Progenitor cell of endocrine pancreas (in vitro differentiated cells): ENCODE measurements at places on chromosomes 7 and 10. TPM values are rescaled to one million over a fixed set of nuclear protein-coding genes. Genes with fewer than 3 reads are reported as not detected.

GRCh38 chr10:82228701-82229100 lies 353.7 kb downstream of the NRG3 start:
- H3K27ac ChIP-seq = no peak overlapping the region
- no peaks in the 10 kb centered on the region for H3K4me1 ChIP-seq
- H3K36me3 ChIP-seq = peaks cover 7% of the 10 kb centered on the region
- no peak for DNase-seq

DNA sequence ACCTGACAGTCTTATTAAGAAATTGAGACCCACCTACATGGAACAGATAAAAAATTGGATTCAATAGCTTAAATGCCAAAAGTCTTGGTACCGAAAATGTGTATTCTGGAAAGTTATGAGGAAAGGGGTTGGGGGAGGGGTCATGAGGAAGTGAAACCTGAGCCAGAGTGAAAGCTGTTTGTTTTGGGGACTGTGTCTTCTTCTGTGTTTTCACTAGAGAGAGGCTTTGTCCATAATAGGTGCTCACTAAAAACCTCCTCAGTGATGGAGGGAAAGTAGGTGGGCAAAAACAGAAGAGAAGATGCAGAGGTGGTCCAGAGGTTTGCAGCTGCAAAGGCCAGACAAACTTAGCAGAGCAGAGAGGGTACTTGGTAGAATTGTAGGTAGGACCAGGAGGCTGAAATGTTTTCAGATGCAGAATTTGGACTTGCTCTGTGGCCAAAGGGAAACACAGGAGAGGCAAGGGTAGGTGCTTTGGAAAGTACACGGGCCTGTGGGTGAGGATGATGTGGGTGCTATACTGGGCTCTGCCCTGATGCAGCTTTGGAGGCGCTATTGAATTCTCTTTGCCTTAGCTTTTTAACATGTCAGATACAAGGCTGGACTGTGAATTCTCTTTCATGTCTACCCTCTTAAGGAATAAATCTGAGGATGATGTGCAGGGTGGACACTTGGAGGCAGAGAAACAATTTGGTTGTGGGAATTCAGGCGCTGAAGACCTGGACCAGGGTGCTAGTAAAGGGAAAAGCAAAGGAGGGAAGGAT lies 254.6 kb downstream of the PTEN start:
- no peak overlapping the region for H3K4me3 ChIP-seq
- H3K27ac ChIP-seq = no peak overlapping the region
- DNase-seq = no peak

- H3K36me3 ChIP-seq = peaks cover 3% of the 10 kb centered on the region
- peak within 1 kb of the TSS; percentile 94 for H3K4me3 ChIP-seq
- H3K27ac ChIP-seq = peak within 1 kb of the TSS; percentile 96
- DNase-seq = peak; percentile 42
- H3K4me1 ChIP-seq = peaks cover 14% of the 10 kb centered on the region
Measured at GRCh38 chr10:26697163-26697921, at the start of gene PDSS1. Gene PDSS1 (plus strand): TSS chr10:26697701. CDS start chr10:26697712, 11 bp downstream.

- H3K27me3 ChIP-seq = no peaks in the 10 kb centered on the region
- no peaks in the 10 kb centered on the region for H3K36me3 ChIP-seq
- no peak overlapping the region for H3K4me3 ChIP-seq
- no peak overlapping the region for H3K27ac ChIP-seq
Measured at GRCh38 chr7:17030559-17030958, 148.8 kb upstream of the AGR3 start.

DNA sequence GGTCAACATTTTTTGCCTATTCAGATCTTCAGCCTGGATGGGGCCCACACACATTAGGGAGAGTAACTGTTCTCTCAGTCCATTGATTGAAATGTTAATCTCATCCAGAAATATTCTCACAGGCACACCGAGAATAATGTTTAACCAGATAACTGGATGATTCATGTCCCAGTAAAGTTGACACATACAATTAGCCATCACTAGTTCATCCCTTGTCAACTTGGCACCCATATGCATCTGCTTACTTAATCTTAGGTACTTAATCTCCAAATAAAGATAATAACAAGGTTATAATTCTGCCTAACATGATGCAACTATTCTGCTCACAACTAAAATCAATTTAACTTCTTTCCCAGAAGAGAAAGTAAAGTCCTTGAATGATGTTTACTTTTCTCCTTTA lies 502.6 kb downstream of the ADRA2A start:
- H3K27me3 ChIP-seq = peaks cover 15% of the 10 kb centered on the region
- H3K27ac ChIP-seq = no peak overlapping the region
- peaks cover 12% of the 10 kb centered on the region for H3K4me1 ChIP-seq

DNA sequence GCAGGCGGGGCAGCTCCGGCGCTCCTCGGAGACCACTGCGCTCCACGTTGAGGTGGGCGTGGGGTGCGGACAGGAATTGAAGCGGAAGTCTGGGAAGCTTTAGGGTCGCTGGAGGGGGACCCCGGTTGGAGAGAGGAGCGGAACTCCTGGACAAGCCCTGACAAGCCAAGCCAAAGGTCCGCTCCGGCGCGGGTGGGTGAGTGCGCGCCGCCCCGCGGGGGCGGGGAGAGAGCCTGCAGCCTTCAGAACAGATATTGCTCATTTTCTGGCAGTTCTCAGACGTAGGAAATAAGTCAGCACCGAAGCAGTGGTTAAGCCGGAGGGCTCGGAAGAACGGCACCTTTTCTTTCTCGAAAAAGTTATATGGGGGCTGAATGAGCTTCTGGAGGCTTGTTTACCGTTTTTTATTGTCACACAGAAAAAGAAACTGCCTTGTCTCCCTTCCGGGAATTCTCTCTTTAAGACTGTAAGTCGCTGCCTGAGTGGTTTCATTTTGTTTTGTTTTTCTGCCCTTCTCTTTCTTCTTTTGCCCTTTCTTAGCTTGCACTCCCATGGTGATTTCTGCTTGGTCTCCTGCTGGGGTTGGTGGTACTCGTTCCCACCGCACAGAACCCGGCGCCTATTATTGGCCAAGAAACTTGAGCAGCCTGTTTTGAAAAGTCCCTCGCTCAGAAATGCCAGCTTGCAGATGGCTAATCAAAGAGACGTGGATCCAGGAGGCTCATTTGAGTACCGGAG lies 732 bp downstream of the FAS start:
- peaks cover 5% of the 10 kb centered on the region for H3K4me1 ChIP-seq
- peaks cover 63% of the 10 kb centered on the region for H3K27me3 ChIP-seq
- peak overlapping the region; percentile 46 for H3K27ac ChIP-seq
- DNase-seq = peak; percentile 12
- peak overlapping the region; percentile 89 for H3K4me3 ChIP-seq

DNA sequence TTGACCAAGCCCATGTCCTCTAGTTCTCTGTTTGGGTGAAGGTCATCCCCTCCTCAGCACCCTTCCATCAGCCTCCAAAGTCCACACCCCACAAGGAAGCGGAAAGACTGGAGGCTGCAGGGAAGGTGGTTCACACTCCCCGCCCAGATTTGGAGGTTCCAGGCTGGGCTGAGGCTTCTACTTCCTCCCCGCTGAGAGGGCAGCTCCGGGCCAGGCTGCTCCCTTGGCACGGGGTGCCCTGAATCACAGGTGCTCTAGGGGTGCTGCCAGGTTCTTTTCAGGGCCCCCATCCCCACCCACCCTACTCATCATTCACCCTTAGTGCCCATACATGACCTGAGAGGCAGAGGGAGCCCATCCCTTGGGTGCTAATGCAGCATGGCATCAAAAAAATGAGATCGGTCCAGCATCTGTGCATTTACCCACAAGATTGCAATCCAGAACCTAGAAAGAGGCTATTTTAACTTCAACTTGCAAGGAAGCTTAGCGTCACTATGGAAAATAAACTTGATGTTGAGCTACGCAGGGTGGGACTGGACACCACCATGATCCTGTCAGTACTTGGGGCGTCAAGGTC lies 47.3 kb upstream of the ZMIZ1 start:
- no peaks in the 10 kb centered on the region for H3K27me3 ChIP-seq
- H3K4me1 ChIP-seq = peaks cover 15% of the 10 kb centered on the region
- no peak overlapping the region for H3K4me3 ChIP-seq
- H3K27ac ChIP-seq = no peak overlapping the region
- DNase-seq = no peak
- H3K36me3 ChIP-seq = no peaks in the 10 kb centered on the region

DNA sequence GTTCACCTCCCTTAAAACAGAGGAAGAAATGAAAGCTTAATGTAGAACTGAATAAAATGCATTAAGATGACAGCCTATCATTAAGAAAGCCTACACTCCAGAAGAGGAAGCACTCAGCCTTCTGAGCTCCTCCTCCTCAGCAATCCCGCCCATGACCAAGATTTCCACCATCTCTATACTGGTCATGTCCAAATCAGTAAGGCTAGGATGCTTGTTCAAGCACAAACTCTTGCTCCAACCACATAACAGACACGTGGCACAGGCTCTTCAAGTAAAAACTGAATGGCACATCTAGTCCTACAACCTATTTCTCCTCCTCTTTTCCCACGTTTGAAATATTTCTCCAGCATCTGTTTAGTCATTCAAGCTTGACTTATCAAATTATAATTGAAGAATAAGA lies 454.1 kb downstream of the PARD3 start:
- no peak overlapping the region for H3K4me3 ChIP-seq
- no peak for DNase-seq
- H3K36me3 ChIP-seq = peaks cover 24% of the 10 kb centered on the region
- no peak overlapping the region for H3K27ac ChIP-seq
- H3K4me1 ChIP-seq = peaks cover 4% of the 10 kb centered on the region

GRCh38 chr7:77409005-77409738 lies 7.0 kb downstream of the GSAP start:
- DNase-seq = no peak
- H3K27me3 ChIP-seq = peaks cover 7% of the 10 kb centered on the region
- peaks cover 9% of the 10 kb centered on the region for H3K4me1 ChIP-seq
- H3K4me3 ChIP-seq = no peak overlapping the region
- H3K36me3 ChIP-seq = no peaks in the 10 kb centered on the region

DNA sequence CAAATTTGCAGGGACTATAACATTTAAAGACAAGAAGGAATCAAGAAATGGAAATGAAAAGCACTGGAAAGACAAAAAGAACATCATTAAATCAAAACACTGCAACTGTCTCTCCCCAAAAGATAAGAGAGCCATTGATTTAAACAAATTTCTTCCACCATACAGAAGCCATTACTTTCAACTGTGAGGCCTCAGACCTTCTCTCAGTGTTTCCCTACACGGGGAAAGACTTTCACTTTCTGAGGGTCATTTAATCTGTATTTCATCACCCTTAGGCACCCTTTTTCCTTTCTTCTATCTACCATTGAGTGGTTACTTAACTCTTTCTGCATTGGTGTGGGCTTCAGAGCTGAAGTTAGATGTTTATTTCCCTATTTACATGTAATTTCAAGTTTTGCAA lies 47.5 kb downstream of the CCDC172 start:
- no peaks in the 10 kb centered on the region for H3K4me1 ChIP-seq
- no peak overlapping the region for H3K4me3 ChIP-seq
- H3K27me3 ChIP-seq = peaks cover 3% of the 10 kb centered on the region
- H3K36me3 ChIP-seq = no peaks in the 10 kb centered on the region
- no peak overlapping the region for H3K27ac ChIP-seq

The PRKCQ gene
- 5.6 and 6.1 TPM in 2 replicates for total RNA-seq

The FOXI2 gene
- 1.7 and 4.7 TPM in 2 replicates for total RNA-seq

The SPDYE6 gene
- not detected in 2 replicates for total RNA-seq

The ABCB4 gene
- total RNA-seq = 0.60 and 0.65 TPM in 2 replicates
